ENCODE measurements at places on chromosomes 12 and 14. TPM values are rescaled to one million over a fixed set of nuclear protein-coding genes. Genes with fewer than 3 reads are reported as not detected.
A peak's percentile ranks its signal among the peaks of the same experiment; 100 is the strongest.

DNA sequence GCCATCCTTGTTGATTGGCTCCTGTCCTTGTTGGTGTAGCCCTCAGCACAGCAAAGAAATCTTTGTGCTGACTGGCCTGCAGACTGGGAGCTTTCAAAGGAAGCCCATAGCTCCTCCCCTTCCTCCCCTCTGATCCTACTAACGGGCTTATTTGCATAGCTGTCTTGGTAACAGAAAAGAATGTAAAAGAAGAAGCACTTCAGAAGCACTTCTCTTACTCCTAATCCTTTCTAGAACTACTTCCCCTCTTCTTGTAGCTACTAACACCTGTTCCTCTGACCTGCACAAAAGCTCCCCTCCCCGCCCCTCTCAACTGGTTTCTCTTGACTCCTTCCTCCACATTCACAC lies 14.3 kb upstream of the RIC8B start:
- no peak for DNase-seq

DNA sequence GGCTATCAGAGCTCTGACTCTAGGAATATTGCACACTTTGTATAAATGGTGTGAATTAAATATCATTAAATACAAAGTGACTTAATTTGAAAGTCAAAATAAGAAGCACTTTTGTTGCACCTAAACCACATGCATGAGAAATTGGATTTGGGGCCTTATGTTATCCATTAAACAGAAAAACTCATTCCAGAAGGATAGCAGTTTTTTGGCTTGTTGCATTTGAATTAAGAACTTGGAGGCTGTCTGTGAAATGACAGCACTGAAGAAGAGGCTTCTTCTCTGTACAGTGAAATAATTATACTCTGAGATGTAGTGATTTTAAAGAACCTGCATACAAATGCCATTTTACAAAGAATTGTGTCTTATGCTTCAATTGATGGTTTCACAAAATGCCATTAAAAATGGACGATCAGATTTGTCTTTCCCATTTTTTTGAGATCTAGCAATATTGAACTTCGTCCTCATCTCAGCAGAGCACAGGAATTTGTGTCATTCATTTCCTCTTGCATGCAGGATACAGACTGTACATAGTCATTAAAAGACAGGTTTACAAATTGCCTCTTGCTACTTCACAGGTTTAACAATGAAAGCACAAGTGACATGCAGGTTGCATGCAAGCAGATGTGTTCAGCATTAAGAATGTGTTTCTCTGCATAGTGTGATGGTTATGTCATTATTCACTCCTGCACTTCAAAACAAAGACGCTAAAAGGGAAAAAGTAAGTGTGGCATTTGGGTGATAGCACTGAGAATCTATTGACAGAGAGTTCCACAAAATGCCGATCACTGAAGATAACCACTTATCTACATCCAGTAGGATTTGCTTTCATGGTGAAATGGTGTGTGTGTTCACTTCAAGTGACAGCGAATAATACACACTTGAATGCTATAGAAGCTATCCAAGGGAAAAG lies 35.9 kb upstream of the PYGL start:
- no peak for DNase-seq

DNA sequence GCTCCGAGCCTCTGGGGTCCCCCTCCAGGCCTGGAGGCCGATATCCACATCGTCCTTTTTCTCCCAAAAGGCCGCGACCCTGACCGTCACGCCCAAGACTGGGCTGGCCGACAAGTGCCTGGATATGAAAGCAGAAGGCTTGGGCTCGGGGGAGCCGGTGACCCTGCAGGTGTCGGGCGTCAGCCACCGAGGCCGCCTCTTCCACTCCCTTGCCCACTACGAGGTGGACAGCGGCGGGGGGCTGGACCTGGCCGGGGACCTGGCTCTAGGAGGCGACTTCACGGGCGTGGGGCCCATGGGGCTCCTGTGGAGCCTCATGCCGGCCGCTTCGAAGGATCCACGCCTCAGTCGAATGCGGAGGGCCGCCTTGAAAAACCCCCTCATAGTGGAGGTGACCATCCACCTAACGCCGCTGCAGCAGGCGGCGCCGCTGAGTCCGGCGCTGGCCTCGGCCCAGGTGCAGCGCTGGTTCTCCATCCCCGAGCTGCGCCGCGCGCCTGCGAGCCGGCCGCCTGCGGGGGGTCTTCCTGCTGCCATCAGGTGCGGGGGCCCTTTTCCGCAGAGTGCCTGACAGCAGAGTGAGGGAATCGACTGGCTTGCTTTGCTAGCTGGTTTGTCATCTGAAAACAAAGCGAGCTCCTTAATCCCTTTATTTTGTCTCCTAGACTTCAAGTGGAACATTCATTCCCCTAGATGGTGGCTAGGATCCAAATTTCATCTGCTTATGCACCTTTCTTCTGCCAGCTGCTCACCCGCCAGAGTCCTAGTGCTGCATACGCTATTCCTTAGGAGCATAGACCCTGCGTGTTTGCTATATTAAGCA lies 10.6 kb upstream of the DNAL1 start:
- DNase-seq: no peak

TRPV4 gene
- 0.35 TPM for total RNA-seq

B4GALNT3 gene
- 2.9 TPM for total RNA-seq

DNA sequence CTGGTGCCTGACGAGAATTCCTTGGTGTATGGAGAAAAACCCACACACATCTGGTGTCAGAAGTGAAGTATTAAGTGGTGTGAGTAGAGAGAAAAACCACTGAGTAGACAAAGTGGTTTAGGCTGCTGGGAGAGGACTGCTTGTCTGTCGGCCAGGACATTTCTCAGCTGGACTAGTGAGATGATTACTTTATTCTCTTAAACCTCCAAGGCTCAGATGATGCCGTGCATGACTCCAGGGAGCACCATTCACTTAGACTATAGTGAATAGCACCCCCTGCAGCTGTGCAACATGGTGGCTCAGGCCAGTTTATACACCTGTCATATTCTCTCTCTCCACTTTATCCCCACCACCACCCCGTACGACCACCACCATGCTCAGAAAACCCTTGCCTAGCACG lies 28.5 kb upstream of the NFYB start:
- DNase-seq: no peak

GRCh38 chr14:91364524-91365270 lies 52.9 kb downstream of the CCDC88C start:
- peak; percentile 13 for DNase-seq

ZBTB1 gene
- 27.7 TPM for total RNA-seq

DNA sequence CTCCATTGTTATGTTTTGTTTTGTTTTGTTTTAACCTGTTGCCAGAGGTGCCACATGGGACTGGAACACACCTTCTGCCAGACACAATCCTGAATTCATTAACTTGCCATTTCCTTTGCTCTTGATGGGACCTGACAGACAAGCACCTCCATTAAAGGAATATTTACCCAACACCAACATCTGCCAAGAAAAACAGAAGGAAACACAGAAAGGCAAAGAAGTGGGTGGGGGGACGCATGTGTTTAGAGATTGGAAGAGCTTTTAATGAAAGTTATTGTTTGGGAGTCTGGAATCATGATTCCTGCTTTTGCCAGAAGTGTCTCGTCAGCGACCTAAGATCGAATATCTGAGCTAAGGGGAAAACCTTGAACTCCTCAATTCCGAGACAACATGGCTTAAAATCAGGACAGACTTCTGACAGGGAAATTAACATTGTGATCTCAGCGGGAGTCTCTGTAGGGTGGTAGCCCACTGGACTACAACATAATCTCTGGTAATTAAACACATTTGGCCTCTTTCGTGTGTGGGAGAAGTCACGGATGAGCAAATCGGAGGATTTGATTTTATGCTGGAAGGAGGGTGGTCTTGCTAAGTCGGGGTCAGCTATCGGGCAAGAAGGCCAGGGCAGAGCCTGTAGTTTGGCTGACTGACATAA lies 210.4 kb upstream of the FAR2 start:
- DNase-seq: no peak

DNA sequence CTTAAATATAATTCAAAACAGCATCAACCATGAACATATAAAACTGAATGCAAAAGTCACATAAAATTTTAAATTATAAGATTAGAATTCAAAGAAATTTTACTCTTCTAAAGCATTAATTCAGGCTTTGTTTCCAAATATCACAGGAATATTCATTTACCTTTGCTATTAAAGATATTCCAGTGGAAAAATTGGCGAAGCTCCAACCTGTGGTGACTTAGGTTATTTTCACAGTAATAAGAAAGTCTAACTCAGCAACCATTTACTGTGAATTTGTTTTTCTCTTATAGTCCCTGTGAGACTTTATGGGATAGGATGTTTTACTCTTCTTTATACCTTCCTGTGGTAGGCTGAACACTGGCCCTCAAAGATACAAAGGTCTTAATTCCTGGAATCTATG lies 3.2 kb downstream of the WDR89 start:
- no peak for DNase-seq

GRCh38 chr14:95432144-95433093 lies 84.0 kb downstream of the SYNE3 start:
- peak; percentile 16 for DNase-seq

TAS2R46 gene
- 0.22 TPM for total RNA-seq
